Fibroblast of skin of left quadriceps (primary cell): ENCODE measurements at places on chromosomes 4 and X.

DNA sequence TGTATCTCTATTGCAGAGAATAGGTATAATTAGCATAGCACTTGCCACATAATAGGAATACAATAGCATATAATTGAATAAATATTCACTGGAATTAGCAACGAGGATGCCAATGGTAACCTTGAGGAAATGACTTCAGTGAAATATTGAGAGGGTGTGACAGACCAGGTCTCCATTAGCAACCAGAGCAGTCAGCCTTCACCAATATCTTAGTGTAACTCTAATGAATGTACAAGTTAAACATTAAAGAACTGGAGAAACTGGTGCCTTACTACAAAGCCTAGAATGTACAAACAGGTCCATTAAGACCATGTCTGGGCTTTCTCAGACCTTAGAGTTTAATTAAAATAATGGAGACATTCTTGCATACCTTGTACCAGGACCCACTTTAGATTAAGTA lies 143.0 kb downstream of the MAGEB17 start:
- no peak for DNase-seq

GRCh38 chrX:115023139-115023538 lies 5.7 kb upstream of the IL13RA2 start:
- peak; percentile 57 for DNase-seq

- no peak for DNase-seq
These were observed 334.4 kb upstream of the PCDH18 start for GRCh38 chr4:137866671-137867070.

DNA sequence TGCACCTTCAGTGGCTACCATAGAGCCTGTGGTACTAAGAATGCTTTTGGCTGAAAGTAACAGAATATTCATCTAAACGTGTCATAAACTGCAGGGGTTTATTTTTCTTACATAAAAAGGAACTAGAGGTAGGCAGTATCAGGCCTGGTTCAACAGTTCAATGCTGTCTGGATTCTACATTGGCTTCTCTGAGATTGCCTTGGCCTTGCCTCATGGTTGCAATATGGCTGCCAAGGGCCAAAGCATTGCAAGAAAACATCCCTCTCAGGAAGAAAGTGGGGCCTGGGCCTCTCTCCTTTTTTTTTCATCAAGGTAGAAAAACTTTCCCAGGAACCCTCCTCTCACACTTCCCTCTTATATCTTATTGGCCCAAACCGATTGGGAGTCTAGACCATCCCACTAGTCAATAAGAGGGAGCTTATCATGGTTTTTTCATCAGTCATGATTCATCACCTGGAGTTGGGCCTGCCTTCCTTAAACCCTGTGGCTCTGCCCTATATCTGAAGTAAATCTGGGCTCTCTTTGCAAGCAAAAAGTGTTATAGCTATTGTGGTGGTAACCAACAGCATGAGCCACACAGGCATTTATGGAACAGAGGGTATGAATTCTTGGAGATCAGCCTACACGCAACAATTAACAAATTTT lies 1.8 kb upstream of the DOCK11 start:
- no peak for DNase-seq
